Lung microvascular endothelial cell (primary cell): ENCODE measurements at places on chromosomes 16 and 17. TPM values are rescaled to one million over a fixed set of nuclear protein-coding genes. Genes with fewer than 3 reads are reported as not detected.

- DNase-seq, result peak; percentile 65
Measured at GRCh38 chr16:73058221-73058615, 10.3 kb upstream of the ZFHX3 start.

DNA sequence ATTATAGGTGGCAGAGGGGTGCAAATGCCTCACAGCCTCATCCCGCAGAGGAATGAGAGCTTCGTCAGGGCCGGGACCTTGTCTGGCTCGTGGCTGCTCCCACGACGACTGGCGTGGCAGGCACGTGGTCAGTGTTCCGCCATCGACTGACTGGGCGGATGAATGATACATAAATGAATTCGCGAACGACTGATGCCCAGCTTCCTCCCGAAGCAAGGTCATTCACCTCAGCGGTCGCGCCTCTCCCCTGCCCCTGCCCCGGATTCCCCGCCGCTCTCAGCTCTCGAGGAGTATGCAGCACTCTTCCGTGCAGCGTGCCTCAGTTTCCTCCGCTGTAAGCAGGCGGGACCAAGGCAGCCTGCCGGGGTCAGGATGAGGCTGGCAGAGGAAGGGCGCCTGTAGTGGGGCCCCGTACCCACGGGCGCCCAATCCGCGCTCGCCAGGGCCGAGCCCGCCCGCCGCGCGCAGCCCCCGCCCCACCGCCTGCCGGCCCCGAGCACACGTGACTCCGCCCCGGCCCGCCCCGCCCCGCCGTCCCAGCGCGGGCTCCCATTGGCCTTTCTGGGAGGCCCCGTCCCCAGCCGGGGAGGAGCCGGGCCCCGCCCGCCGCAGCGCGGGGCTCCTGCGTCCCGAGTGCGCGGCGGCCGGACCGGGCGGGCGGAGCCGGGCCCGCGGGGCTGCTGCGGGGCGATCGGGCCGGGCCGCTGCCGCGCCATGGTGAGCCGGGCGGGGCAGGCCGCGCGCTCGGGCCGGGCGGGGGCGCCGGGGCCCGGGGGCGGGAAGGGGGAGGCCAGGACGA, at the start of gene SNN:
Gene SNN, plus strand, starts transcription at position 632 of the 799 bp plus-strand sequence. CDS start 7,605 bp downstream, outside the sequence.
- DNase-seq, result peak; percentile 80

DNA sequence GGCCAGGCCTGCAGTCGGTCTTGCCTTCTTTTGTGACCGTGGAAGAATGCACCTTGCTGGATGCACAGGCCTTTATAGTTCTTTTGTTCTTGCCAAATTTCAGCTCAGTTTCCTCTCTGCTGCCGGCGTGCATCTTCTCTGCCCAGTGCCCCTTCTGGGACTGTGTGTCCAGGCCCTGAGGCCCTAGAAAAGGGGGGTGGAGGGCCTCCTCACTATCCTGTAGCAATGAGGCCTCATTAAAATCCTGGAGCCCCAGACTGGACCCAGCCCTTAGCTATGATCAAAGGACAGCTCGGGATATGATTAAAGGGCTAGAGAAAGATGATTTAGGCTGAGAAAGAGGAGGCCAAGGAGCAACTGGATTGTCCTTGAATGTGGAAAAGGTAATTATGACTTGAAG, 229.8 kb downstream of the SEC14L1 start:
- DNase-seq, result no peak

GGT6 gene
- not detected in 2 replicates for total RNA-seq
